ENCODE measurements at places on chromosomes 12 and 14.

GRCh38 chr12:62233805-62234204 lies 26.4 kb upstream of the USP15 start:
- DNase-seq: no peak

DNA sequence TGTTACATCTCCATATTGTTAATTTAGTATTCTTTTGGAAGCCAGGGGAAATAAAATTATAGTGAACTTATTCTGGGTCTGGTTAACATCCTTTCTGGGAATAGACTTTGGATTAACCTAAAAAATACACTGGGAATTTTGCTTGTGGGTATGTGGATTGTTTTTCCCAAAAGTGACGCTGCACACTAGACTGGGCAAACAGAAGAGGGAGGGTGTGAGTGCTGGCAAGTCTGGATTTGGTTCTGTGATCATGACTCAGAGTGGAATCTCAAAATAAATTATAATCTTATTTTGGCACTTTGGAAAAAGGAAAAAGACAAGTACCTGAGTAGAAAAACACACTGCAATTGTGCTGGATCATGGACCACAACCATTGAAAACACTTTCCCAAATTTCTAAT lies 15.2 kb upstream of the LUM start:
- no peak for DNase-seq

GRCh38 chr12:40241741-40242140 lies 16.9 kb downstream of the LRRK2 start:
- no peak for DNase-seq

- DNase-seq: no peak
Measured at GRCh38 chr12:108700833-108701541, 30.3 kb downstream of the CORO1C start.

DNA sequence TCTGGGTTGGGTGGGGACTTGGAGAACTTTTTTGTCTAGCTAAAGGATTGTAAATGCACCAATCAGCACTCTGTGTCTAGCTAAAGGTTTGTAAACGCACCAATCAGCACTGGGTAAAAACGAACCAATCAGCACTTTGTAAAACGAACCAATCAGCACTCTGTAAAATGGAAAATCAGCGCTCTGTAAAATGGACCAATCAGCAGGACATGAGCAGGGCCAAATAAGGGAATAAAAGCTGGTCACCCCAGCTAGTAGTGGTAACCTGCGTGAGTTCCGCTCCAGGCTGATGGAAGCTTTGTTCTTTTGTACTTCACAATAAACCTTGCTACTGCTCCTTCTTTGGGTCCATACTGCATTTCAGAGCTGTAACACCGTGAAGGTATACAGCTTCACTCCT lies 1.7 kb upstream of the ACOT2 start:
- no peak for DNase-seq

GRCh38 chr12:50043854-50044253 lies 13.5 kb upstream of the ASIC1 start:
- DNase-seq: no peak

DNA sequence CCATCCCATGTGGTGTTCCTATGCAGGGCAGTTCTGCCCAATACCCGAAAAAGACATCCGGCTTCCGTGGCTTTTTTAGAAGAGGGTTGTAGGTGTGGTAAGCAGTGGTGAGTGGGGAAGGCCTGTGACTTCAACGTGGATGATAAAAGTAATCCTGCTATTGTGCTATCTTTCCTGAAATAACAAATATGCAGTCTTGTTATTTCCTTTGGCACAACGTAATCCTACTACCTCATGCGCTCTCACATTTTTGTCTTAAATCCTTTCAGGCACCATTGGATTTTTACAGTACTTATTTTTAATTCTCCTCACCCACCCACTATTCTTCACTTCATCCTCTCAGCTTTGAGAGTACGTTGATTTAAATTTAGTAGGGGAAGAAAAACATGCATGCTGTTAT lies 96.8 kb downstream of the IPO8 start:
- no peak for DNase-seq

- DNase-seq: no peak
Measured at GRCh38 chr14:66495218-66496098, 9.3 kb downstream of the CCDC196 start.

GRCh38 chr12:6266971-6267721 lies 43.3 kb upstream of the PLEKHG6 start:
- no peak for DNase-seq

DNA sequence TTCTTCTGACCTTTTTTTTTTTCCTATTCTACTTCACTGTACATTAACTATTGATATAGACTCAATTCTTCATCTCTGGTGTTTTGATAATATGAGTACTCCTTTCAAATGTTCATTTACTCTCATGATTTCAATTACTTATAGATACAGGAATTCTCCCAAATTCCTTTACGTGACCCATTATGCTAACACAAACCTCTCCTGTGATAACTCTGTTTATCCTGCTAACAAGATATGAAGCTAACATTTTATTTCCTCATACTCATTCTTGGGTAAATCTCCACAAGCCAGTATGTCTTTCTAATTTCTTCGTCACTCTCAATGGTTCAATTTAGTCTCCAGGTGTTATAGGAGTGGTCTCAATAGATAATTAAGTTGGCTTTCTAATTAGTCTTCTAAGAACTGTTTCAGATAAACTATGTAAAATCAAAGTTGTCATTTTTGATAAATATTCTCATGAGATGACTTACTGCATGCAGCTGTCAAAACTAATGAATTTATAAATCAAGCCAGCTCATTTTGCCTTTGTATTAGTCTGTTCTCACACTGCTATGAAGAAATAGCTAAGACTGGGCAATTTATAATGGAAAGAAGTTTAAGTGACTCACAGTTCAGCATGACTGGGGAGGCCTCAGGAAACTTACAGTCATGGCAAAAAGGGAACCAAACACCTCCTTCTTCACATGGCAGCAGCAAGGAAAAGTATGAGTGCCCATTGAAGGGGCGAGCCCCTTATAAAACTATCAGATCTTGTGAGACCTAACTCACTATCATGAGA lies 130.6 kb upstream of the MYF6 start:
- DNase-seq: no peak

DNA sequence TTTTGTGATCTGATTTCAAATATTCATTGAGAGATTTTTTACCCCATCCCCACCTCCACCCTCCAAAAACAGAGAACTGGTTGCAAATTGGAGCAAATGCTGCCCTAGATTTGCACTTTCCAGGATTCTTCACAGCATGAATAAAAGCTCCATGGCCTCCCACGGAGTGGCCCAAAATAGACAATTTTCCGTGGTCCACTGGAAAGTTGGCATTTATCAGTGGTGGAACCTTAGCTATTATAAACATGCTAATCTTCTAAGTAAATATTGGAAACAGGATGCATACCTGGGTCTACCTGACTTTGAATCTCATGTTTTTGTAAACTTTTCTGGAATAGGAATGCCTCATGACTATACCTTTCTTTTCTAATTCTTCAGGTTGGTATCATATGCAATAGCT lies 123.9 kb downstream of the SLC16A7 start:
- DNase-seq: no peak

GRCh38 chr14:60222820-60223219 lies 26.2 kb upstream of the PPM1A start:
- DNase-seq: no peak

- no peak for DNase-seq
Measured at GRCh38 chr12:6077692-6078083, 46.8 kb downstream of the VWF start.

DNA sequence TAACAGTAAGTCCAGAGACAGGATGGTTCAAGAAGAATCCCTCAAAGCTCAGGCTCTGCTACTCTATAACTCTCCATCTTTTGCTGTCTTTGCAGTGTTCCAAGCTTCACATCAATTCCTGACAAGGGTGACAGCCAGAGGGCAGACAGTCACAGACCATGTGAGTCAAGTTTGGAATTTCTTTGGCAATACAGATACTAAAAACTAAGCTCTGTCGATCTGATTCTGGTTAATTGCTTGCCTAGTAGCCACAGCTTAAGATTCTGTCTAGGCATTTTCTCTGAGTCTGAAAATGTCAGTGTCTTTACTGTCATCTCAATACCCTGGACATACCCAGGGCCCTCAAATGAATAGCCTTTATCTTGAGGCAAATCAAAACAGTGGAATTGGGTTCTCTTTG lies 153.7 kb downstream of the CEP128 start:
- DNase-seq: no peak

DNA sequence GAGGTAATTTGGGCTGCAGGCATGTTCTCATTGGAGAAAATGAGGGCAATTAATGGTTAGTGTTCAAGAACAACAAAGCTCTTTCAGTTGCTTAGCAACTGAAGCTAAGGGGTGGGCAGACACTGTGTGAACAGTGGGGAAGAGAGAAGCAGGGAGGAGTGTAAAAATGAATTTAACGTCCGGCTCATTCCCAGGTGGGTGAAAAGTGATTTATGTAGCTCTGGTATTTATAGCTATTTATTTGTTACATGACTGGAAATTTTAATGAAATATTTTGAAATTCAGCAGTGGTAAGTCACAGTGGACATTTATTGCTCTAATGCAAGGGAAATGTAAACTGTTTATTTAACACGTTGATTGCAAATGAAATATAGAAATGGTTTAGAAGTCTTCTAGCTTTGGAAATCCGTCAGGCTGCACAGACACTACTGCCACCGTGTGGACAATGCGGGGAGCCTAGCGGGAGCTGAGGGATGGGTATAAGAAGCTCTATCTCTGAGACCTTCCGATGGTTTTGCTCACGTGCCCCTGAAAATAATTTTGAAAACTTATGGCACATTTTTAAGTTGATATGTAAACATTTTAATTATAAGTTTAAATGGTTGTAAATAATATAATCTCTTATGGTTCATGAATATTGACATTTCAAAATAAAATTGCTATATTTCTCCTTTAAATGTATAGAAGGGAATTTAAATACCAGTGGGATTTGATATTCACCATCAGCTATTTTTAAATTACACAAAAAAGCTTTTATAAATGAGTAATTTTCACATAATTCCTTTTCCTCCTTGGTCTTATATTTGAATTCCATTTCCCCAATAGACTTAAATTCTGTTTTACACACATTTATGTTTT lies 54.4 kb downstream of the E2F7 start:
- DNase-seq: peak; percentile 23

GRCh38 chr12:104011253-104011652 lies 38.7 kb downstream of the GLT8D2 start:
- no peak for DNase-seq

DNA sequence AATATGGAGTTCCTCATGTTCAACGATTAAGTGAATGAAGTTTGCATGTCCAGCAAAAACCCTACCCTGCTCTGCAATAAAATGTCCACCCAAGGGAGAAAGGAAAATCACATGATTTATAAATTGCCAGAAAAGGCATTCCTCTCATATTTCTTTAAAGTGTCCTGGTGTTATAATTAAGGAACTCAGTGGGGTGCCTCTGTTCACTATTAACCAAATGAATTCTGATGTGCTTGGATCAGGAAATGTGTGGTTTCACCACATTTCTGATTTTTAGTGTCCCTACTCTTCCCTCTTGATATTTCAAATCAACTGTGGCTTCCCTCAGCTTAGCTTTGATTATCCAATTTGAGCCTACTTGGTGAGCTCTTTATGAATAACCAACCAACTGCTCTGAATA lies 208.1 kb downstream of the PHLDA1 start:
- no peak for DNase-seq

DNA sequence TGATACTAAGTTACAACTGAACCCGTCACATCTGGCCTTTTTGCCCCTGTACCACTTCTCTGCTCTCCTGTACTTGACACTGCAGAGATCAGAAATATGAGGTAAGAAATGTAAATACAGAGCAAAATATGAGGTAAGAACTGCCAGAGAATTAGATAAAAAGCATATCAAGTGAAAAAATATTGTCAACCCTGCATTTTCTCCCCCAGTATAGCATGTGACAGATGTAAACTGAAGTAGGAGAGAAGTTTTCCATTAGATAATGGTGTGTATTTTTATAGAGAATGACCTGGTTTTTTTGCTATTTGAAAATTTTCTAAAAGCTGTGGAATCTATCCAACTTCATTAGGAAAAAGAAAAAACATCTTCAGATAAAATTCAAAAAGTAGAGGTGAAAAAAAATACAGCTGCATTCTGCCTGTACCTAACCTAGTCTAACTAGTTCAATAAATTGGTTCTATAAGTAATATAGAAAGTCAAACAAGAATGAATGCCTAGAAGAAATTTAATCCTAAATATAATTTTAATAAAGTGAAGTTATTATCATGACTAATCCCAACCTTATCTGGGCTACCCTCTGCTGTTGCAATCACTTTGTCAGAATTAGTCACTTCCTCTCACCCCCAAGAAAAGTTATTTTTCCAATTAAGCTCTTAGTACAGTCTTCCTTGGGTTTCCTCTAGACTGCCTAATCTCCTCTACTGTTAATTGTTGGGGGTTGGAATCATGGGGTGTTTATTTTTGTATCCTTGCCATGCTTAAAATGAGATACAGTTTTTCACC lies 210.0 kb downstream of the RASSF9 start:
- no peak for DNase-seq

DNA sequence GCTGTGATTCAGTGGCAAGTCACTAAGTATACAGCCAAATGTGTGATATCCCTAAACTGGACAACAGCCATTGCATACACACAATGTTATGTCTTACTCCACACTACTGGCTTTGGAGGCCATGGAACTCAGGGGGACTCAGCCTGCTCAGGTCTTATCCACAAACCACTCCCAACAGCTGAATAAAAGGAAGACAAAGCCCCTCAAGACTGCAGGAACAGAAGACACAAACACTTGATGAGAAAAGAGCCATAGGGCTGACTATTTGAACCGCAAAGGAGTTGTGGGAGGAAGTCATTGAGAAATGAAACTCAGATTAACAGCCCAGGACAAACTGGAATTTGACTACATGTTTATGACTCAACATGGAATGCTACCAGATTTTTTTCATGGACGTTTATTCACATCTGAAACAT lies 40.9 kb downstream of the PTGER2 start:
- no peak for DNase-seq

DNA sequence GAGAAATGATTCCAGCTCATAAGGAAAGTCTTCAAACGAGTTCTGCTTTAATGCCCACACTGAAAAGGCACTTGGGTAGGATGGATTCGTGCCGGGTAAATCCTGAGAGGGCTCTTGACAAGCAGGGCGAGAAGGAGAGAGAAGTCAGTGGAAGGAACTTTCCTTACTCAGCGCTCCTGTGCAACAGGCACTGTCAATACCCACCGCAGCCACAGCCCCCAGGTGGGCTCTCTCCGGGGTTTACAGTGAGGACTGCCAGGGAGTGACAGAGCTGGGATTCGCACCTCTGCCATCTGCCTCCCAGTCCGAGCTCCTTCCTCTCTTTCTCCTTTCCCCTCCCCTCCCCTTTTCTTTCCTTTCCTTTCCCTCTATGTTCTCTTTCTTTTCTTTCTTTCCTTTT lies 118.7 kb downstream of the BEGAIN start:
- no peak for DNase-seq

DNA sequence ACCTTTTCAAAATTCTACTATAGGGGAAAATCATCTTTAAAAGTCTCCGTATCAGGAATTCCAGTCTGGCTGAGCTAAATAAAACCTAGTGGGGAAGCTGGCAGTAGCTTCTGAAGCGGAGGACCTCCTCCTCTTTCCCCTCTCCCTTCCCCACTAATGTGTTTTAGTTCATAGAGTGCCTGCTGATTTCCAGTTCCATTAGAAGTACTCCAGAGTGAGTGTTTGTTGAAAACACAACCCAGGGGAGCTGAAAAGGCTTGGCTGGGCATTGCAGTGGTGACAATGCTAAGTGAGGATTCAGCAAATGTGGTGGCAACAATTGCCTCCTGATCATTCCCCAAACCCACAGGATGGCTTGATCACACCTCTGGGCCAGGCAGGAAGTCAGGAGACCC lies 144.2 kb upstream of the FRMD6 start:
- no peak for DNase-seq

Measured in stimulated activated CD4-positive, alpha-beta T cell treated with anti-CD3 and anti-CD28 coated beads, Interleukin-1b, Interleukin-23, amount 100 ng/mL, for 1 hour (primary cell).